AG08395 (cell line): ENCODE measurements at places on chromosomes 2 and 18.
A peak's percentile ranks its signal among the peaks of the same experiment; 100 is the strongest.

- DNase-seq: no peak
Observed at GRCh38 chr2:173959909-173960308, 5.3 kb downstream of the SP3 start.

GRCh38 chr18:11516751-11517503 is 92.5 kb upstream of the SLC35G4 start:
- peak; percentile 62 for DNase-seq

GRCh38 chr2:7748717-7749415 is 831.7 kb downstream of the RNF144A start:
- DNase-seq: no peak

GRCh38 chr18:36129300-36130038 is at the start of the genes ELP2 and SLC39A6:
TSS of gene ELP2 (plus strand) at chr18:36129899. CDS start at chr18:36129934, 35 bp downstream.
TSS of gene SLC39A6 (minus strand) at chr18:36129340. CDS start at chr18:36127007, 2,333 bp downstream.
- peak; percentile 99 for DNase-seq
